ENCODE measurements at places on chromosomes 1 and 21. TPM values are rescaled to one million over a fixed set of nuclear protein-coding genes. Genes with fewer than 3 reads are reported as not detected.

- DNase-seq: no peak
These were observed 66.4 kb downstream of the RGS13 start for GRCh38 chr1:192702212-192702902.

- no peak for DNase-seq
These were observed 36.2 kb downstream of the CASQ2 start for GRCh38 chr1:115732316-115732715.

DNA sequence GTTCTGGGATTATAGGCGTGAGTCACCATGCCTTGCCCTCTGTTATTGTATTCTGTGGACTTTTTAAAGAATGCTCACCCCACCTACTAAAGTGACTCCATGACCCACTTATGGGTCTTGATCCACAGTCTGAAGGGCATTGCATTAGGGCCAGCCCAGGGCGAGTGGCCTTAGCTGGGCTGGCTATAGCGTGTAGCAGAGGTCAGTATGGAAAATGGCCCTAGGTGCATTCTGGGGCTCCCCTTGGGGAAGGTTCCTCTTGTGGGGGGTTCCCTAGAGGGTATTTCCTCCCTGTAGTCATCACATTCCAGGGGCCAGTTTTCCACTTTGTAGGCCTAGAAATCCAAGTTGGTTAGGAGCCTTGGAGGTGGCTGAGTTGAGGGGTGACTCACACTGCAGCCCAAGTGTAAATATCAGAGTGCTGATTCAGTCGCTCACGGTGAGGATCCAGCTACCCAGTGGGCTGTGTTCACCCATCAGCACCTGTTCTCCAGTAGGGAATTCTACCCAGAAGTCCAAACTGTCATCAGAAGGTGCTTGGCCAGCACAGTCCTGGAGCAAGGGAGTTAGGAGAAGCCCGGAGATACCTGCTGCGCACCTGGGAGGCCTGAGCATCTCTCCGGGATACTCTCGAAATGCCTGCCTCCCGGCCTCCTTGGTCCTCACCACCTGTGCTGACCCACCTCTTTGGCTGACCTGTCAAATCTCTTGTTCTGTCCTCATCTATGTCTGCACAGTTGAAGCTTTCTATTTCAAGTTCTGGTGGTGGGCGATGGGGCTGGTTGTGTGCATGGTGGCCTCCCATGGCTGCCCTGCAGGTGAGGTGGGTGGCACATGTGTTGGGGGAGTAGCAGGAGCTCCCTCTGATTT lies 52.2 kb downstream of the NENF start:
- no peak for DNase-seq

The CLIC6 gene
- polyA plus RNA-seq: 2.1 TPM

The CHODL gene
- polyA plus RNA-seq: 43.5 TPM

- DNase-seq: no peak
These were observed 38.8 kb upstream of the ANGPTL7 start for GRCh38 chr1:11150326-11150725.

The CORT gene
- polyA plus RNA-seq: 0.96 TPM

The IVL gene
- polyA plus RNA-seq: 0.08 TPM

DNA sequence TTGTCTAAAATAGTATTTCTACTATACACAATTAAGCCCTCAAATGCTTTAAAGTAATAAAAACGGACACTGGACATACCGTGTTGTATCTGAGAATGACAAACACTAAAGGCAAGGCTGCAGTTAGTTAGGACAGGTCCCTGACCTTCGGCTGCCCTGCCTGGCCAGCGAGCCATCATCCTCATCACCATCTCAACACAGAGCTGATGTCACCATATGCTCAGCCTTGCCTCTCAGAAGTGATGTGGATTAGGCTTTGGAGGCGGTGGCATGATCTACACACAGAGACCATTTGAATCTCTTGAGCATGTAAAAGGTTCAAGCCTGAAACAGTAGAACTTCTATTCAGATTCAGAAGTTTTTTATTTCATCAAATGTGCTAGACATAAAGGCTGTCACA lies 244.7 kb downstream of the SDCCAG8 start:
- DNase-seq: no peak

The CZIB gene
- polyA plus RNA-seq: 84.6 TPM

- no peak for DNase-seq
These were observed 57.4 kb upstream of the C1orf21 start for GRCh38 chr1:184329245-184329953.

The VSIG8 gene
- polyA plus RNA-seq: 0.73 TPM

The PRRX1 gene
- polyA plus RNA-seq: 4.5 TPM

DNA sequence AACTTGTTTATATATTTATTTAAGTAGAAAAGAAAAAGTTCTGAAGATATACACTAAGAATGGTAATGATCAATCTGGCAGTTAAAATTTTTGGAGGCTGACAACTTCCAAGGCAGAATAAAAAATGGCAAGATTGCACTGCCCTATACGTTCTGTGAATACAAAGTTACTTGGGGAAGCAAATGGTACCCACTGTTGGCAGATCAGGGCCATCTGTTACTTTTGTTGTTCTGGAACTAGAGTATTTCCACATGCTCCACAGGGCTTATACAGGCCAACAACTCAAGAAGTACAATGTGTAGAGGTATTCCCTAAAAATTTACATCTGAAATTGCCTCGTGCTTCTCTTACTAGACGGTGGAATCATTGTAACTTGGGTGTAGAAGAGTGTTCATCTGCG lies 53.2 kb downstream of the AHCTF1 start:
- no peak for DNase-seq

The LAPTM5 gene
- polyA plus RNA-seq: 19.4 TPM

DNA sequence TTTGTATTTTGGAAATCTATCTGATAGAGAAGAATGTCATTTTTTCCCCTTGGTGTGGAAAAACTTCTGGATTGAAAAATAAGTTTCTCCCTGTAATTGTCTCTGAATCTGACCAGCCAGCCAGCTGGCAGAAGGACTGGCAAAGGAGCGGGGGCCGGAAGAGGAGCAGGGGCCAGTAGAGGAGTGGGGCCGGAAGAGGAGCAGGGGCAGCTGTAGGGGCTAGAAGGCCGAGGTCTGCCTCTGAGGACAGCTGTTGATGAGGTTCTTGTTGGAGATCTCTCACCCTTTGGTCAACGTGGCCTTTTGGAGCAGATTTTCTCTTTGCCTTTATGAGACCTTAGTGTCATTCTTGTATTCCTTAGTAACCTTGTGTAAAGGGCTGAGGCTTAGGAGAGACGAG lies 121.8 kb downstream of the GALNT2 start:
- no peak for DNase-seq

The GPR3 gene
- polyA plus RNA-seq: 1.1 TPM

GRCh38 chr1:170593173-170594011 lies 61.4 kb downstream of the GORAB start:
- no peak for DNase-seq

DNA sequence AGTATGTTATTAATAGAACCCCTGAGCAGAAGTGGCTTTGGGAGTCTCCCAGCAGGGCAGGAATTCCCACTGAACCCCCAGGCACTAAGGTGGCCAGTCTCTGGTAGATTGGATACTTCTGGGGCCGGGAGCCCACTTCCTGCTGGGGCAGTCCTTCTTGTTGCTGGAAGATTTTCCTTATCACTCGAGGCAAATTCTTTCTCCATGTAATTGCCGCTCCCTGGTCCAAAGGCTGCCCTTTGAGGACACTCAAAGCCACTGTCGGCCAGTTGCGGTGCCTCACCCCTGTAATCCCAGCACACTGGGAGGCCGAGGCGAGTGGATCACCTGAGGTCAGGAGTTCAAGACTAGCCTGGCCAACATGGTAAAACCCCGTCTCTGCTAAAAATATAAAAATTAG lies 22.6 kb upstream of the TNFRSF1B start:
- DNase-seq: no peak

The RIPPLY3 gene
- polyA plus RNA-seq: 2.8 TPM

- no peak for DNase-seq
These were observed 15.2 kb downstream of the H6PD start for GRCh38 chr1:9249534-9250410.

DNA sequence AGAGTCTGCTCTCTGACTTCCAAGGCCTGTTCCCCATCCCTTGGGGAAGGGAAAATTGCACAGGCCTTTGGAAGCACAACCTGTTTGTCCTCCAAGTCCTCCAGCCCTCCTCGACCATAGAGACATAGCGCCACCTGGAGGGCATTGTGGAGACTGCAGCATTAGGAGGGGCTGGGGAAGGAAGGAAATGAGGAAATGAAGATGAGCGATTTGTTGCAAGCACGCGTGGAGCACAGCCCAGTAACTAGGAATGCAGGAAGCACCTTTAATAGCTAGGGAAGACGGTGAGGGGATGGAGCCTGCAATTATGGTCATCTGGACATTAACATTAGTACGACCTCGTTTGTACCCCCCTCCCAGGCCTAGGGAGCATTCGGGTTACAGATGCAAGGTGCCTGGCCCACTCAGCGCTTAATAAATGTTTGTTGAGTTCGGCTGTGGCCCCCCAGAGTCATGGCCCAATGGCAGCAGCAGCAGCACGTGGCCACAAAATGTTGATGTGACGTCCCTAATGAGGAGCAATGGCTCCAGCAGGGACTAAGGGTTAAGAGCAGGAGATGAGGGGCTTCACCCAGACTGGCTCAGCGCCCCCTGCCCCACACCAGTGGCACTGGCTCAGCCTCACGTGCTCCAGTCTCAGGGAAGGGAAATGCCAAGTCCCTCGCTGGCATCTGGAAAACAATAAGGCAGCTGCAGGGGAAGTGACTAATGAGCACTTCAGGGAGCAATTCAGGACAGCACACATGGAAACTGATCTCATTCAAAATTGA lies 8.0 kb upstream of the CAMK2N1 start:
- peak; percentile 87 for DNase-seq

- no peak for DNase-seq
These were observed 10.5 kb downstream of the ATP5IF1 start for GRCh38 chr1:28246427-28246832.

GRCh38 chr21:45335151-45335760 lies 47.6 kb upstream of the POFUT2 start:
- DNase-seq: no peak

GRCh38 chr1:18719786-18720451 lies 89.3 kb downstream of the PAX7 start:
- no peak for DNase-seq

DNA sequence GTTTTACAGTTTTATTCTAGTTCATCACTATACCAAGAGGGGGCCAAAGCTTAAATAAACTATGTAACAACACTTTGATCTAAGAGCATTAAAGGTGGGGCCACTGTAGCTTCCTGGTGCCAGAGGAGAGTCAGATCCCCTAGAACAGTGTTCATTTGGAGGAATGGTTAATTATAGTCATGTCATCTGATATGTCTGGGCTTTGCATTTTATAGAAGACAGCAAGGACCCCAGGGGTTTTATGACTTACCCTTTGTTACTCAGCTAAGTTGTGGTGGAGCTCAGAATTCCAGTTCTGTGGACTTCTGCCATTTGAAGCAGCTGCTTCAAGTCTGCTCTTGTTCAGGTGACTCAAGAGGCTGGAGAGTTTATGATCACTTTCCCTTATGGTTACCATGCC lies 16.7 kb downstream of the KDM4A start:
- no peak for DNase-seq

GRCh38 chr21:17786071-17786850 lies 32.9 kb downstream of the C21orf91 start:
- DNase-seq: no peak

GRCh38 chr1:3452866-3453175 lies 1.6 kb upstream of the ARHGEF16 start:
- DNase-seq: no peak

The LORICRIN gene
- not detected for polyA plus RNA-seq

DNA sequence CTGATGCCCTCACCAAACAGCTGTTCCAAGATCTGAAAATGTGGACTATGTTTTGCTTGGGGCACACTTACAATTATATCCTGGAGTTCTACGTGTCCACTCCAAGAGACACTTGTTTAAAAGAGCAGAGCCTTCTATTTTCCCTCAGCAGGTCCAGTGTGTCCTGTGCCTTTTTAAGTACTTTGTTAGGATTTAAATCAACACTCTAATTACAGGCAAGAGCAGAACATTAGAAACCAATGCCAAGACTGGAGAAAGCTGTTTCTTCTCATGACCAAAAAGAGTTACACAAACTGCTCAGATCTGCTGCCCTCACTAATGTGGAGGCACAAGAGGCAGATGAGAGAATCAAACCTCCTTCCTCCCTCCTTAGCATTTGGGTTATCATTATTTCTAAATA lies 452.9 kb downstream of the LMO4 start:
- DNase-seq: no peak

The B3GALT2 gene
- 17.8 TPM for polyA plus RNA-seq

The CCDC185 gene
- 0.06 TPM for polyA plus RNA-seq

GRCh38 chr1:217563179-217563578 lies 67.7 kb downstream of the GPATCH2 start:
- no peak for DNase-seq

The ETNK2 gene
- polyA plus RNA-seq: 29.9 TPM

The NR1I3 gene
- polyA plus RNA-seq: 4.2 TPM

- DNase-seq: no peak
These were observed 690.5 kb upstream of the NR5A2 start for GRCh38 chr1:199336745-199337640.
